Right kidney (tissue), 9 donors: ENCODE measurements at places on chromosomes 7 and 10.

- no peak for DNase-seq
These were observed 152.4 kb upstream of the NRBF2 start for GRCh38 chr10:62980687-62981086.

DNA sequence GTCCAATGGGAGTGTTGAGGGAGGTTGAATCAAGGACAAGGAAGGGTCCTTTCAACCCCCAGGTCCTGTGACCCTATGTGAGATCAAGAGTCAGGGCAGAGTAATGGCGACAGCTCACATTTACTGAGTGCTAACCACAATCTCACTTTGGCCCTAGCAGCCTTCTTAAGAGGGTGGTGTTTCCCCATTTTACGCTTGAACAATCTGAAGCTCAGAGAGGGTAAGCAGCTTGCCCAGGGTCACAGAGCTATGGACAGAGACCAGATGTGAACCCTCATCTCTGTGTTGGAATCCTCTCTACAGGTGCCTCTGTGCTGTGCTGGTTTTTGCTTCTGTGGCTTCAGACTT, 102.0 kb downstream of the GRK5 start:
- no peak for DNase-seq

DNA sequence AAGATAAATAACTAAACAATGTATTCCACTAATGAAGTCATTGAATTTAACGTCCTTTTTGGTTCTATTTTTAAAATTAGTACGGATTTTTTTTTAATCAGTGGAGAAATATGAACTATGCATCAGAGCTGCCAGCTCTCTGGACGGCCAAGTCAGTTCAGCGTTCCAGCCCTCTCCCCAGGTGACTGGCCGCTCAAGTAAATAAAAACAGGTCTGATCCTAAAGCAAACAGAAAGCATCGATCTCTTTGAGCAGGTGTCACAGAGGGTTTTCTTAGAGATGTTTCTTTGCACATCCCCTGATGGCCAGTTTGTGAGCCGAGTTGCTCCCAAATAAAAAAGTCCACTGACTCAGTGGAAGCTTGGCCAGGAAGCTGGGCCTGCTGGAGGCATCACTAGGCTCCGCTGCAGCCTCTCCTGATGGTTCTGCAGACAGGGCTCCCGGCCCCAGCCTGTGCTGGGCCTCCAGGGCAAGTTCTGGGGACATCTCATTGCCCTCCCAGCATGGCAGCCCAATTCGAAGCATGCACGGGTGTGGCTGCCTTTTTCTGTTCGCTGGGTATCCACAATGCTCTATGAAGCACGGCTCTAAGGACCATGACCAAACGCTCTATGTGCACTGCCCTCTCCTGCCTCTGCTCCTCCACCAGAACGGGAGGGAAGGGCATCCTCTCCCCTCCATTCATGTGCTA, 74.7 kb upstream of the PPP2R2D start:
- DNase-seq: no peak

DNA sequence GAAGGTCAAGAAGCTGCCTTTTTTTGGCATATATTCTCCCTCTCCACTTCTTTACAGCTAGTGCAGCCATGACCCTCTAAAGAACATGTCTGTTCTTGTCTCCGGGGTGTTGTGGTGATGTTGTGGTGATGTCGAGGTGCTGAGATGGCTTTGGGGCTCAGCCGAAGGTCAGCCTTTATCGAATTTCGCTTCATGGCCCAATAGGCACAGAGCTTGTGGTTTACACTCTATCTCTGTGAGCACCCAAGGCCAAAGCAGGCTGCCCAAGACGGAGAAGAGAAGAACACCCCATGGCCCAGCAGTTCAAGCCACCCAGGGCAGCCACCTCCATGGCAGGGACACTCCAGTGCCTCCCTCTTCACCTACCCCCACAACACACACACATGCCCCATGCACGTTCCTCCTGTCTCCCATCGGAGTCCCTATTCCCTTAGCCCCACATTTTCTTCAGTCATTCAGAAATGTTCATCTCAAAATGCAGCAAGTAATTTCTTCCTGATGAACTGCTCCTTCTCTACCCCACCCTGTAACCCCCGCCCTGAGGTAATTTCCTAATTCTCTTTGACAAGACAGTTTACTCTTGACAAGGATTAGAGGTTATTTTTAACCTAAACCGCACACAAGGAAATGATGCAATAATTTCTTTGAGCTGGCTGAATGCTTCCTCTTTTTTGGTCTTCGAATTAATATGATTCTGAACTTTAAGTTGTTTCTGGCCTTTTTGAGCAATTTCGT, 18.6 kb upstream of the ADRB1 start:
- DNase-seq: no peak

DNA sequence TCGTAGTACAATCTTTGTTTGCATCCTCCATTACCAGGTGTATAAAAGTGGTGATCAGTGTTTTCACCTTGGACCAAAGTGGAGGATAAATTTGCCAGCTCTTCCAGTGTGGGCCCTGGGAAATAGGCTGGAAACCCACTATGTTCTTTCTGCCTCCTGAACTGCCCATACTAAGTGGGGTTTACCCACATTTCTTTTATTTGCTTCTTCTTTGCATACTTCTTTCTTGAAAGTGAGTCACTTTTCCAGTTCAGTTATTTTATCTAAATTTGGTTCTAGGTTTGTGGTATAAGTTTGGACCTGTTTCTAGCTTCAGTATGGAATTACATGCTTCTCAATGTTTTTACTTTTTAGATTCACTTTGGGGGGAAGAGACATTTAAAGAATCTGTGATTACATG, 126.2 kb upstream of the ACBD5 start:
- DNase-seq: no peak

GRCh38 chr7:127189886-127190285, 62.9 kb downstream of the GRM8 start:
- DNase-seq: no peak

DNA sequence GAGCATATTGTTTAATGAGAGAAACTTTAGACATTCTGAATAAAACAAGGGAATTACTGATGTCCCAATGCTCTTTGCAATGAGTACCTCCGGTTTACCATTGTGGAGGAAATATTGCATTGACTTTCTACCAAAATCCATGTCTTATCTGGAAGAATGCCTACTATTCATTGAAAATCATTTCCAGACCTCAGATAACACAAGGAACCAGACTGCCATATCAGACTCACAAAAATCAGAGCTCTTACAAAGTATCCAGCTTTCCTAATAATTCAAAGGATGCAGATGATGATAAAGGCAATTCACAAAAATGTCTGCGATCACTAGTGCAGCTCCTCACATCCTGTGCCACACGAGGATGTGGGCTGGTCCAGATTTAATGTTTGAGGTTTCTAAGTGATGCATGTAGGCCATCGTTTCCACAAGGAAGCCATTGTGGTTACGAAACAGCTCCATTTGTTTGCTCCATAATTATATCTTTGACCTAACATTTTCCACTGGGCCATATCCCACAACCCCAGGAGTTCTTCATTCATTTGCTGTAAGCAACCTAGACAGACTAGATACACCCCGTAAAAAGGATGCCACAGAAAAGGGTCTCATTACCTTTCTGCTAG, 831.1 kb upstream of the C7orf33 start:
- DNase-seq: no peak

DNA sequence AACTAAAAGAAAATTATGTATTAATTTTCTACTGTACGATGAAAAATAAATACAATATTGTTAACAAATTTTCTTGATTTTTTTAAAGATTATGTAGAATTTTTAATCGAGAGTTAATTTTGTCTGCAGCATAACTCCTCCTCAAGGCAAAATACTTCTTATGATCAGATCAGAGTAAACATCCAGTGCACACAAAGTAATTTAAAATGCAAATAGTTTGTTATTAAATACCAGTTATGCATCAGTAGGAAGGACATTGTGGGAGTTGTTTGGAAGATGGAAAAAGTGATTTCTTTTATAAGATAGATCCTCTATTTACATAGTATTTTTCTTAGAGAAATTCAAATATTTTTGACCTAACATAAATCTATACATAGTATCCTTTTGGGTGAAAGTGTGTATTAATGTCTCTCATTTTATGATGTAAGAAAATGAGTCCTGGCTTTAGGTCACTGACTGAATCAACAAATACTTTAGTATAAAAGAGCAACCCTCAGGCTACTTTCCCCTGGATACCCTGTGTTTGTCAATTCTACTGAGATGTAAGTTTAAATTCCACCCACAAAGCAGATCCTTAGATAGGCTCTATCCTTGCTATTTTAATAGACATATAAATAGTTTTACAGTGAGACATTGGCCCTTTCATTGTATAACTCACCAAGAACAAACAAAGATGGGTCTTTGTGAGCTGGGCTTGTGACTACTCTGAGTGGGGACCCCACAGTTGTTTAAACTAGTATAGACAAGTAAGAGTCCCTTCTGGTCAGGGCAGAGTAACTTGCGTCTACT, 1133.7 kb downstream of the GATA3 start:
- no peak for DNase-seq

DNA sequence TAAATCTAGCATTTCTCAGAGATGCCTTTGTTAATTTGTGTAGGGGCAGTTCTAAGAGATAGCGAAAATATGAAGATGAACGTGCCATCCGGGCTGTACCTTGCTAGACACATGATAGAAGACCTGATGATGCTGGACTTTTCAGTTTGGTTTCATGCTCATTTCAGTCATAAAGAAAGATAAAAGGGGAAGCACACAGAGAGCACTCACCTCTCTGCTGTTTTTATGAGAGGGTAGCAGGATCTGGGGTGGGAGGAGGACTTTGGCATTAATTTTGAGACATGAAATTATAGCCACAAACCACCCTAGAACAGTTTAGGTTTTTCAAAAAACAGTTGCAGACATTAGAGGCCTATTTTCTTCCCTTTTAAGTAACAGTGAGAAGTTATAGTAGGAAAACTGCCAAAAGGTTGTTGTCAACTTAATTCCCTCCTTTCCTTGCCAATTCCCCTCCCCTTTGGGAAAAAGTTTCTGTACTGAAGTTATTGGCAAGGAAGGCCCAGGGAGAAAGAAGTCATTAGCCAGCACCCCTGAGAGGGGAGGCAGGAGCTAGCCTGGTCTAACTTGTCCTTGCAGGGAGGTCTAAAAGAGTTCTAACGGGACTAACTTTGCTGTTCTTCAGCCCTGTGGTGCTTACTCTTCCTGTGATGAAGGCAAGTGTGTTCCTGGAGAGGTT, 2.6 kb downstream of the ST7 start:
- no peak for DNase-seq
